ENCODE measurements at places on chromosomes 4 and X.

GRCh38 chr4:17336069-17336468, 175.8 kb downstream of the QDPR start:
- H3K27ac ChIP-seq, result no peak overlapping the region
- no peak for DNase-seq
- no peak overlapping the region for H3K4me3 ChIP-seq
- H3K27me3 ChIP-seq, result peaks cover 3% of the 10 kb centered on the region

- no peaks in the 10 kb centered on the region for H3K36me3 ChIP-seq
- H3K4me3 ChIP-seq, result no peak overlapping the region
- H3K4me1 ChIP-seq, result no peaks in the 10 kb centered on the region
Observed at GRCh38 chr4:24303926-24304325, 280.4 kb downstream of the DHX15 start.

DNA sequence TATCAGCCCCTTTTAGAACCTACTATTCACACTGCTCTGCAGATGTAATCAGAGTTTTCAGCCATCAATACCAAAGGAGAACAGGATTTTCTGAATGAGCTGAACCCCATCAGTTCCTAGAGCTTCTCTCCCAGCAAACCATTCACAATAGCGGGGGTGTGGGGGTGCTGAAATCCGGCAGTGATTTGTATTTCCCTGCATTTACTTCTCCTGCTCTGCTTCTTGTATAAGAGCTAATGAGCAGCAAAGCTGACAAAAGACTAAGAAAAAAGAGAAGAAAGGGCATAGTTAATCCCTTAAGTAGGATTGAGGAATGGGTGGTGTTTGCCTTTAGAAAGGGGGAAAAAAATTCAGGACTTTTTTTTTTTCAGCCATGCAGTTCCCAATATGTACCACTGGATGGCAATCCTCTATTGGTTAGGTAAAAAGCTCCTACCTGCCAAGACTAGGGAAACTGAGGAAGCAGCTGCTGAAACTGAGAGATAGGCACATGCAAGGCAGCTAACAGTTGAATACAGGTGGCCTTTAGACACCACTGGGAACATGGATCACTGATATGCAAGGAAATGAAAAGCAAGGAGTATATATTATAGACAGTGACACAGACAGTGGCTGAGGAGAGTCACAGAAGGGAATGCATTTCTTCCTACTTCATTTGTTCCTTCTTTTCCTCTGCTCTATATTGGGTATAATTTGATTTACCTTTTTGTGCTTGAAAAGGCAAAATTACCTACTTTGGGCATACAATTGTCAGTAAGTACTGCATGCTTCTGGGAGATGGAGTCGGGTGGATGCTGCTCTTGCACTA, 217.9 kb downstream of the HS6ST2 start:
- DNase-seq, result no peak
- H3K36me3 ChIP-seq, result no peaks in the 10 kb centered on the region
- peaks cover 78% of the 10 kb centered on the region for H3K4me1 ChIP-seq

GRCh38 chr4:139229534-139230039, 50.4 kb downstream of the MGARP start:
- no peak for DNase-seq
- no peak overlapping the region for H3K4me3 ChIP-seq
- H3K27ac ChIP-seq, result no peak overlapping the region
- no peaks in the 10 kb centered on the region for H3K27me3 ChIP-seq

- no peak for DNase-seq
- peaks cover 7% of the 10 kb centered on the region for H3K4me1 ChIP-seq
- no peak overlapping the region for H3K4me3 ChIP-seq
- H3K27ac ChIP-seq, result no peak overlapping the region
- no peaks in the 10 kb centered on the region for H3K36me3 ChIP-seq
- no peaks in the 10 kb centered on the region for H3K27me3 ChIP-seq
Observed at GRCh38 chr4:138259271-138259670, 17.1 kb upstream of the SLC7A11 start.

DNA sequence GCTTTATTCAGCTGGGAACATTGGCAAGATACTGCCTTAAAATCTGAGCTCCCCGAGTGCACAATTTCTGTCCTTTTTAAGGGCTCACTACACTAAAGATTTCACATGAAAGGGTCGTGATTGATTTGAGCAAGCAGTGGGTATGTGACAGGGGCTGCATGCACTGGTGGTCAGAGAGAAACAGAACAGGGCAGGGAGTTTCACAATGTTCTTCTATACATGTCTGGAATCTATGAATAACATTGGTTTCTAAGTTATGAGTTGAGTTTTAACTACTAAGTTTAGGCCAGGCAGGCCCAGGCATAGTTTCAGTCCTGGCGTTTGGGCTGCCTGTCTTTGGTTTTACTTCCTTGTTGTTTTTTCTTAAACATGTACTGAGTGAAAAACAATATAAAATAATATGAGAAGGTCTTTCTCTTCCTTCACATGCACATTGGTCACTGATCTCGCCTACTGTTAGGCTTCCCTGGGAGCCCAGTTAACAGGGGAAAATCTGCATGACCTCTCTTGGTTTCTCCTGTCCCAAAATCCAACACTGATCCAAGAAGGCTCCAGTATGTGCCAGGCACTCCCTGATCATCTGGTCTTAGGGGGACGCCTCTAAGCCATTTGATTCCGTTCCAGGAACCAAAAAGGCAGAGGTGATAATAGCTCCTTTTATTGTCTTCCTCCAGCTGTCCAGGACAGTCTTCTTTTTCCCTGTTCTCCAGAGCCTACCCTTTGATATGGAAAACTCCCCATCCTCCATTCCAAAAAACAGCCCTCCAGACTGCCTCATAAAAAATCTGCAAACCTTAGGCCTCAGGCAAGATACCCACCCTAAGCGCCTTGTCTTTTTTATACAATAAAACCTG, at the start of gene UGT2B17:
TSS of gene UGT2B17 (minus strand) at position 51 of the 854 bp plus-strand sequence. CDS start 7,838 bp downstream, outside the sequence.
- H3K36me3 ChIP-seq, result no peaks in the 10 kb centered on the region
- H3K4me3 ChIP-seq, result no peak within 1 kb of the TSS
- DNase-seq, result no peak
- peak within 1 kb of the TSS; percentile 42 for H3K27ac ChIP-seq
- no peaks in the 10 kb centered on the region for H3K4me1 ChIP-seq

GRCh38 chrX:155231163-155231562, 14.9 kb downstream of the VBP1 start:
- H3K36me3 ChIP-seq, result peaks cover 43% of the 10 kb centered on the region
- no peak overlapping the region for H3K27ac ChIP-seq
- H3K4me3 ChIP-seq, result no peak overlapping the region
- DNase-seq, result no peak
- H3K4me1 ChIP-seq, result no peaks in the 10 kb centered on the region
- H3K27me3 ChIP-seq, result no peaks in the 10 kb centered on the region

DNA sequence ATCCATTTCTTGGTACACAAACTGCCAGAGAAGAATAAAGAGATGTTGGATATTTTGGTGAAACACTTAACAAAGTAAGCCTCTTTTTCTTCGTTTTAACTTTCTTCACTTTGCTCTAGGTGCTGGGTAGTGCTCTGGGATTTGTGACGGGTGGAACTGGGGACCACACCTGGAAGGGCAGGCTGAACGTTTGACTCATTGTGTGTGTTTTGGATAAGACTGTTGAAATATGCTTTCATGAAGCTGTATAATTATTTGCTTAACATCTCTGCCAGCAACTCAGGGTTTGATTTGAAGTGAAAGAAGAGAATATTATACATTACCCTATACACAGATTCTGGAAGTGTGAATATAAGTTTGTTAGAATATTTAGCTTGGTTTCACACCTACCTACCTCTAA, 233.2 kb downstream of the ARHGAP10 start:
- no peak for DNase-seq
- H3K4me1 ChIP-seq, result peaks cover 27% of the 10 kb centered on the region
- H3K27me3 ChIP-seq, result peaks cover 2% of the 10 kb centered on the region
- no peak overlapping the region for H3K27ac ChIP-seq

GRCh38 chr4:151901631-151902030, 140.8 kb upstream of the GATB start:
- peaks cover 9% of the 10 kb centered on the region for H3K27me3 ChIP-seq
- H3K27ac ChIP-seq, result no peak overlapping the region
- no peak for DNase-seq

- no peak overlapping the region for H3K27ac ChIP-seq
- no peaks in the 10 kb centered on the region for H3K4me1 ChIP-seq
- no peak overlapping the region for H3K4me3 ChIP-seq
- peaks cover 4% of the 10 kb centered on the region for H3K27me3 ChIP-seq
Observed at GRCh38 chrX:6363188-6363587, 134.5 kb upstream of the NLGN4X start.

DNA sequence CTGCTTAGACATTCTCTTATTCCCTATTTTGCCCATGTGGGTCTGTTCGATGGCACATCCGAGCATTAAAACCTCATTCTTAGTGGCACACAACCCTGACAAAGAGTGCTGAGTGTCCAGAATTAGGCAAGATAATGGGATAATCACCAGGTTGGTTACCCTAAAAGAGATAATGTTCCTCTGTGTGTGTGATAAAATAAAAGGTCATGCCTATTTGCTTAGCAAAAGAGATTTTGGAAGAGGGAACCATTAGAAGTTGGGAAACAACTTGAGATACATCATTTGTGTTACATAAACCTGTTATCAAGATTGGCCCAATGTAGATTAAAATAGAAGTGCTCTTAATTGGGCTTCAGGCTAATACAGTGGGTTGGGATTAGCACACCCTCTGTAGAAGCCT, 182.7 kb downstream of the NWD2 start:
- no peak overlapping the region for H3K27ac ChIP-seq
- H3K27me3 ChIP-seq, result no peaks in the 10 kb centered on the region
- H3K4me1 ChIP-seq, result peaks cover 5% of the 10 kb centered on the region
- no peak for DNase-seq
- no peaks in the 10 kb centered on the region for H3K36me3 ChIP-seq
- no peak overlapping the region for H3K4me3 ChIP-seq

DNA sequence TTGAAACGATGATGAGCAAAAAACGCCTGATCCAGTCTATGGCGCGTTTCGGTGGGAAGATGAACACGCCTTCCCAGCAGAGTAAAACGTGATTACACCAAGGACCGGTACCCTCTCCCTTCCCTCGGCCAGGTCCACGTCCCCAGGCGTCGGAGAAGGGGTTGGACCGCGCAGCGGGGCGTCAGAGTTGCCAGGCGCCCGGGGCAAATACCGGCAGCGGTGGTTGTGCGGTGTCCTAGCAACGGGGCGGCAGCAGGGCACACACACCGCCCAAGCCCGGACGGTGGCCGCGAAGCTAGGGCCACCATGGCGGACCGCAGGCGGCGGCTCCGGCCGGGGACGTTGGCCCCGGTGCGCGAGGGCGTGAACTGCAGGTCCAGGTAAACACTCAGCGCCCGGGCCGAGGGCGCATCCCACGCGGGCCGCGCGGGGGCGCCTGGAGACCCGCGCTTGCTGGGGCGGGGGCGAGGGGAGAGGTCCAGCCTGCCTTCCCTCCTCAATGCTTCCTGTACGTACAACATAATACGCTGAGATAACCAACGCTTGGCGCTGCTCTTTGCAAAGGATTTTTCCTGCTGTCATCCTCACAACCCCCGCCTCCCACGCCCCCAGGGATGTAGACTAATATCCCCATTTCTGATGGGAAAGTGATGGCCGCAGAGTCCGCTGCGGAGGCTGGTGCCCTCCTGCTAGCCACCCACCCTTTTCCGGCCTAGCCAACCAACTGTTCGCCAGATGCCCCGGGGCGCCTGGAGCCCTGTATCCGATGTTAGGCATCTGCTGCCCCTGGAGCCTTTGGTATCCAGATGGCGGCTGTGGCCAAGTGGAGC, at the start of gene FAM47E:
TSS of gene FAM47E (plus strand) at position 281 of the 830 bp plus-strand sequence. CDS start at position 307, 26 bp downstream.
- peaks cover 70% of the 10 kb centered on the region for H3K27me3 ChIP-seq
- peak; percentile 81 for DNase-seq
- no peak within 1 kb of the TSS for H3K27ac ChIP-seq
- H3K4me3 ChIP-seq, result peak within 1 kb of the TSS; percentile 86

DNA sequence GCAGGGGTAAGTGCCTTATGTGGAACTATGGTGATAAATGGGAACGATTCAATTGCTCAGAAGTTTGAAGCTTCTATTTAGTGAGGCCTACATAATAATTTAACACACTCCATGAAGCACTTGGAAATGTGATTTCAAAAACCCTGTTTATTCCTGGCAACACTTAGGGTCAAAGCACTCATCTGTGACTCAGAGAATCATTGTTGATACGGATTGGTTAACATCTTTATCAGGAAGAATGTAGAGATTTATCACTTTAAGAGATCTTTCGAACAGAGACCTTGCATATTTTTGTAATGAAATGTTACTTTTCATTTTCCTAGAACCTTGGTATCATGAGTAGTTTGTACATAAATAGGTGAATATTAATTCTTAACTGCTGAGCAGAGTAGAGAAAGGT, 269.1 kb upstream of the SLIT2 start:
- no peaks in the 10 kb centered on the region for H3K27me3 ChIP-seq
- no peaks in the 10 kb centered on the region for H3K4me1 ChIP-seq
- no peak overlapping the region for H3K27ac ChIP-seq
- no peak for DNase-seq
- H3K4me3 ChIP-seq, result no peak overlapping the region
- H3K36me3 ChIP-seq, result no peaks in the 10 kb centered on the region

GRCh38 chr4:107806196-107806595, 18.5 kb upstream of the SGMS2 start:
- H3K4me1 ChIP-seq, result no peaks in the 10 kb centered on the region
- no peak overlapping the region for H3K4me3 ChIP-seq
- H3K36me3 ChIP-seq, result no peaks in the 10 kb centered on the region
- H3K27me3 ChIP-seq, result peaks cover 3% of the 10 kb centered on the region

GRCh38 chr4:125677665-125678307, 363.0 kb downstream of the FAT4 start:
- H3K27ac ChIP-seq, result no peak overlapping the region
- no peaks in the 10 kb centered on the region for H3K36me3 ChIP-seq
- H3K4me1 ChIP-seq, result no peaks in the 10 kb centered on the region
- no peak overlapping the region for H3K4me3 ChIP-seq
- peaks cover 3% of the 10 kb centered on the region for H3K27me3 ChIP-seq

GRCh38 chr4:71729856-71730255, 54.0 kb downstream of the GC start:
- H3K36me3 ChIP-seq, result no peaks in the 10 kb centered on the region
- no peak overlapping the region for H3K27ac ChIP-seq
- no peak overlapping the region for H3K4me3 ChIP-seq
- peaks cover 3% of the 10 kb centered on the region for H3K27me3 ChIP-seq

DNA sequence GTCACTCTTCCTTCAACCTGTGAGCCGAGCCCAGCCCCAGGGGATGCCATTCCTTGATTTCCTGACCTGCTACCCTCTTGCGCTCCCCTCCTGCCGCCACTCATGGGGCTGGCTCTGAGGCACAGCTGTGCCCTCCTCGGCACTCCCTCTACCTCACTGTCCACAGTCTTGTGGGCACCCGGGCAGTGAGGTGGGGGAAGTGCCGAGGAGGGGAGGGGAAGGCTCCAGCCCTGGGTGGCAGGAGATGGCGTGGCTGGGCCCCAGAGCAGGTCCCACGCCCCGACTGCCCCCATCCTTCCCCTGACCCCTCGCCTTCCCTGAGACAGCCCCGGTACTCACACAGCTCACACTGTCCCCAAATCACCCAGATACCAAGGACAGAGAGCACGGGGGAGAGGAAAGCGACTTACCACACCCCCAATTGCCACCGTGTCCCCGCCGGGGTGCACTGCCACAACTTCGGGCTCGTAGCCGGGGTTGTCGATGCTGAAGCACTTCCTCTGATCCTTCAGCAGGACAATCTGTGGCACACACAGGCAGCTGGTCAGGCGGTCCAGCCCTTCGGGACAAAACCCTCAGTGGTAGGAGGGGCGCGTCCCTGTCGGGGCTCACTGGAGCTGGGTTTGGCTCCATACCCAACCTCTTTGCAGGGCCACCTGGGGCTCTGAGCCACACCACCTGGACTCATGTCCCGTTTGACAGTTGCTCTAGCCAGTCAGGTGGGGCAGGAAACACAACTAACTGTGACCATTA, 37.9 kb downstream of the WDR1 start:
- DNase-seq, result no peak
- H3K27ac ChIP-seq, result no peak overlapping the region
- H3K4me3 ChIP-seq, result no peak overlapping the region
- peaks cover 6% of the 10 kb centered on the region for H3K4me1 ChIP-seq
